H9 (cell line): ENCODE measurements at places on chromosomes 16 and 17. TPM values are rescaled to one million over a fixed set of nuclear protein-coding genes. Genes with fewer than 3 reads are reported as not detected.
A peak's percentile ranks its signal among the peaks of the same experiment; 100 is the strongest.

GRCh38 chr16:57585051-57585687 lies 42.7 kb downstream of the ADGRG5 start:
- no peak for DNase-seq

DNA sequence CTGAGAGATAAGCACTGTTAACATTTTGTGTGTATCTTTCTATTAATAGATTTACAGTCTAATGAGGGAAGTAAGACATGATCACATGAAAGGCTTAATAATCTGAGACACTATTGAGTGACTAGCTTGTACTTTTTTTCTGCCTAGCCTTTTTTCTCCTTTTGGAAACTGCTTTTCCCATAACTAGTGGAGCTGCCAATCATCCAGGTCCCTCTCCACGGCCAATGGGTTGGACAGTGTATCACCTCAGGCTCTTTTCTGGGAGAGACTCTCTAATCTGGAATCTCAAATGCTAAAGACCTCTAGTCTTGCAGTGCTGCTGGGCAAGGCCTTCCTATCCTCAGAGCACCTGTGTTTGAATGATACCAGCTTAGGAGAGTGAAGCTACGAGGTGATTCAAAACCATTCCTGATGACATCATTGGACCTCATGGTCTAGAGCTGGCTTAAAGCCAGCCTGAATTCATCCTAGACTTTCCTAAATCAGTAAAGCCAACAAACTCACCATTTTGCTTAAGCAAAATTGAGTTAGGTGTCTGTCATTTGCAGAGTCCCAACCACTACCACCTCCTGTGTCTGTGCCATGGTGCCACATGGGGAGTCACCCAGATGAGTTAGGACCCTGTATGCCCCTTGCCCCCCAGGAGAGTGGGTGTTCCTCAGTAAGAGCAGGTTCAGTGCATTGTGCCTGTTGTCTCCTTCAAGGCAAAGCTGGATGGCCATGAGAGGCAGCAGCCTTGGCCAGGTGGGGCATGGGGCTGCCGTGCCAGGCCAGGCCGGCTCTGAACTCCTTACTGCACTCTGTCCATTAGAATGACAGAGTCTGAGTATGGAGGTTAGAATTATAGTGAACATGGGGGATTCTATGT lies 62.9 kb downstream of the SPECC1 start:
- DNase-seq, result no peak

DNA sequence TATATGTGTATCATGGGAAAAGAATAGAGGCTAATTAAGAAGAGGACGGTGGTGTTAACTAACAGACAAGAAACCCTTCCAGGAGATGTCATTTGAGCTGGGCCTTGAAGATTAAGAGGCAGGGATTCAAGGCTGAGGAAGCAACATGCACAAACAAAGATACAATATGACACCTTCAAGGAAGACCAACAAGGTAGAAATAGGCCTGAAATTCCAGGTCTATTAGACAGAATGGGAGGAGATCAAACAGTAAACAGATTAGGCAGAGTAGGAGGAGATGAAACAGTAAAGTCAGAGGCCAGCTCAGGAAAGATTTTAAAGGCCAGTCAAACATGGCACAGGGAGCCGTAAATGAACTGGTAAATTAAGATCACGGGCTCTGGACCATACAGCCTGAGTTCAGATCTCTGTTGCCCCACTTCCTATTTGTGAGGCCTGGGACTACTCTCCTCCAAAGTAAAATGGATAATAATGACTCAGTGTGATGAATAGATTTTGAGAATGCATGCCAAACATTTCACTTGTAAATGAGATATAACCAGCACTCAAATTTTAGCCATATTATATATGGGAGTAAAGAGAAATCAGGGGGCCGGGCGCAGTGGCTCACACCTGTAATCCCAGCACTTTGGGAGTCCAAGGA lies 38.9 kb downstream of the USP31 start:
- DNase-seq, result no peak

GRCh38 chr17:61307905-61308886 lies 91.4 kb upstream of the TBX2 start:
- no peak for DNase-seq

Gene KRTAP2-4
- not detected in 2 replicates for total RNA-seq

DNA sequence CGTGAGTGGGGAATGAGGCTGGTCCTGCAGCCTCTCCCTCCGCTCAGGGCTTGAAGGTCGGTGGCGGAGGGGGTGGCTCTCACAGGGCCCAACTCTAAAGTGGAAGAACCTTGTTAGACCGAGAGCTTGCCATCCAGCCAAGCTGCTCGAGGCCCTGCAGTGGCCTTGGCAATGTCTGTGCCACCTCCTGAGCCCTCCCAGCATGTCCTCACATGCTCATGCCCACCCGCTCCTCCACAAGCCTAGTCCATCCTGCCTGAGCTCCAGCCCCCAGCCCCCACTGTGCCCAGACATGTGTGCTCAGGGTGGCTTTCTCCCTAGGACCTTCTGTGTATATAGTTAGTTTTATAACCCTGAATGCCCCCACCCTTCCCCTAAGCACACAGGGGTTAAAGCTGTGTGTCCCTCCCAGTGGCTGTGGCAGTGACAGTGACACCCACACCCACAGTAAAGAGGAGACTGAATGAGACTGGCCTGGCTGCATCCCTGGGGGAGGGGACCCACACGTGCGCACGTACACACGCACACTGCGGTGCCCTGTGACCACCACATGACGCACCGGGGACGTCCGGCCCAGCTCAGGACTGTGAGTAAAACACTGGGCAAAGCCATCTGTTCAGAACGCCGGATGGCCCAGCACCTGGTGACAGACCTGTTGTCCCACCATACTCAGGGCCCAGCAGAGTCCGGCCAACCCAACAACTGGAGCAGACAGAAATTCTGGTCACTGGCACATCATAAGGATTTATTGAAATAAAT lies 15.6 kb downstream of the PDK2 start:
- no peak for DNase-seq

- no peak for DNase-seq
Measured at GRCh38 chr17:37830151-37830993, 85.5 kb upstream of the HNF1B start.

Gene ALOX12
- total RNA-seq, result 0.81 and 1.9 TPM in 2 replicates

DNA sequence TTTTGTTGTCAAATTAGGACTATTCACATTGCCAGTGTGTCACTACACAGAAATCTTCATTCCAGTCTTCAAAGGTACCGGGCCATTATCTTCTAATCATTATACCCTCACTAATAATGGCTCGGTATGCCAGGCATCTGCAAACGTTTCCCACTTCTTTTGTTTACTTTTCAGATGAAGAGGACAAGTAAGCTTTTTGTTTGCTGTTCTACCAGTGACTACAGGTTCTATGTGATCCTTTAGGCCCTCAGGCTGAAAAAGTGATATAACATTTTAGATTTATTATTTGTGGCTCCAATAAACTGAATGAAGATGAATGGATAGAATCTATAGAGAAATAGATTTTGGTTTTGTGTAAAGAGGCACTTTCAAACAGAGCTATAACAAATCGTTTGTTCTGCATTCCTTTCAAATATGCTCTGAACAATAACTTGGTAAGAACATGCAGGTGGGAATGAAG lies 403 bp upstream of the KRTAP3-1 start:
- no peak for DNase-seq

Gene SP6
- 0.90 and 0.92 TPM in 2 replicates for total RNA-seq

Gene SDR42E2
- 0.09 TPM in 1 of 2 replicates, not detected in the other for total RNA-seq

Gene CCL1
- total RNA-seq, result not detected in 2 replicates

- DNase-seq, result peak; percentile 97
Measured at GRCh38 chr16:67177743-67178699, 5.7 kb downstream of the MATCAP1 start.

GRCh38 chr17:64439956-64440355 lies 9.0 kb upstream of the MILR1 start:
- no peak for DNase-seq

Gene MT1G
- total RNA-seq, result 23.4 and 26.2 TPM in 2 replicates

DNA sequence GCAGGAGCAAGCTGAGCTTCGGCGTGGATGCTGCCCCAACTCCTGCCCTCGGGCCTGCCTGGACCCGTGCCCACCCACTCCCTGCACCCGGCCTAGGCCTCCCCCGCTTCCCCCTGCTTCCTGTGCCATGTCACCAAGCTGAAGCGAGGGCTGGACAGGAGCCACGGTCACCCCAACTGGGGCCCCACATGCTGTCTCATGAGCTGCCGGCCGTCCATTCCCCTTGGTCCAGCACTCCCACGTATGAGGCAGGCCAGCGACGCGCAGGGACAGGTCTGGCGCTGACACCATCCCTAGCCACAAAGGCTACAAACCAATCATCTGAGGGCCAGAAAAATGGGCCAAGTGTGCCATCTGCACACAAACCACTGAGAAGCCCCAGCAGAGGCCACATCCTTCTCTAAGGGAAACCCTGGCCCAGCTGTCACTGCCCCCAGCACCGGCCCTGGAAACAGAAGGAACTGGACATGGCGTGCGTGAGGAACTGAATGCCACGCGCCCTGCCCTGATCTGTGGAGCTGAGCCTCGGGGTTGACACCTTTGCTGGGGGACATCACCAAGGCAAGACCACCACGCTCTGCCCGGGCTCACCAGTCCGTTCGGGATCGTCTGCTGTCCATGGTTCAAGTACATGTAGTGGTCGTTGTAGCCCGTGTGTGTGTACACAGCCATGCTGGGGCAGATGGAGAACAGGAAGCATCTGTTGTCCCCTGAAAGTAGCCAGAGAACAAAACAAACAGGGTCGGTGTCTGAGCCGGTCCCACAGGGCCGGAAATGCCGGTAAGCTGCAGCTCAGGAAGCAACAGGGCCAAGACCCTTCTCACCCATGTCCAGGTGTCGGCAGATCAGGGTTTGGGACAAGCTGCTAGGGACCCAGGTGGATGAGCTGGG lies 22.2 kb downstream of the MEAK7 start:
- DNase-seq, result no peak

GRCh38 chr16:56415875-56416274 lies 9.5 kb downstream of the AMFR start:
- DNase-seq, result no peak

DNA sequence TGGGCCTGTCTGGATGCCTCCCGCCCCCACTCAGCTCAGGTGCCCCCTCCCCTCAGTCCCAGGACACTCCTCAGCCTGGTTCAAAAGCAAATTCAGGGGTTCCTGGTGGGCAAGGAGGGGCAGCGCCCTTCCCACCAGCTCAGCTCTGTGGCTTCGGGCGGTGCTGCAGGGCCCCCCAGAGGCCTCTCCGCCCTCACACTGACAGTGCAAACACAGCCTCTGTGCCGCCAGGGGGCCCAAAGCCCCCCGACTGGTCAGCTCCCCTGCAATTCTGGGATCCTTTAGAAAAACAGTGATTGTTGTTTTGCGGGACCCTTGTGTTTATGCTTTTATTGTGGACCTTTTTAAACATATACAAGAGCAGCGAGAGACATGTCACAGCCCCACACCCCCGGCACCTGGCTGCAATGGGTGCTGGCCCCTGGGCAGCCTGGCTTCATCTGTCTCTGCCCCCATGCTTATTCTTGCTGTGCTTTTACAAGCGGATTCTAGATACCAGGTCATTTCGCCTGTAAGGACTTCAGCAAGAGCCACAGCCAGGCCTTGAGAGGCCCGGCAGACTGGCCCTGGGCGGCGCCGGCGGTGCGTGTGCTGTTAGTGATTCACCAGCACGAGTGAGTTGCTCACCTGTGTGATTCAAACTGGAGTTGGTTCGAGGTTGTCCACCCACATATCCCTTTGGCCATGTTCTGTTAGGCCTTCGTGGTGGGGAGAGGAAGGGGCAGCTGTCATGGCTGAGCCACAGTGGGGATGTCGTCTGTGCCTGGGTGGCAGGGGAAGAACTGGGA lies 21.2 kb downstream of the ZNF469 start:
- no peak for DNase-seq

DNA sequence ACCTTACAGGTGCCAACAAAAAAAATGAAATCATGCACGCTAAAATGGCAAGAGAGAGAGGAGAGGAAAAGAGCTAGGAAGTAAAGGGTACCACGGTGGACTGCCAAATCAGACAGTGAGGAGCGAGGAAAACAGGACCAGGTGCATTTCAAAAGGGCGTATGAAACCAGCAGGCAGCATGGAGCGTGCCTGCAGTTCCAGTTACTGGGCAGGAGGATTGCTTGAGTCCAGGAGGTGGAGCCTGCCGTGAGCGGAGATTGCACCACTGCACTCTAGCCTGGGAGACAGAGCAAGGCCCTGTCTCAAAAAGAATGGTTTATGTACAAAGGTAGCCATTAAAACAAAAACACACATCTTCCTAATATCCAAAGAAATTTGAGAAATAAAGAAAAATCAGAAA lies 16.4 kb downstream of the USP36 start:
- DNase-seq, result no peak

Gene LGALS9B
- total RNA-seq, result not detected in 2 replicates

Gene PMFBP1
- total RNA-seq, result 1.6 and 2.7 TPM in 2 replicates

Gene NPIPA3
- total RNA-seq, result 1.1 and 1.3 TPM in 2 replicates

DNA sequence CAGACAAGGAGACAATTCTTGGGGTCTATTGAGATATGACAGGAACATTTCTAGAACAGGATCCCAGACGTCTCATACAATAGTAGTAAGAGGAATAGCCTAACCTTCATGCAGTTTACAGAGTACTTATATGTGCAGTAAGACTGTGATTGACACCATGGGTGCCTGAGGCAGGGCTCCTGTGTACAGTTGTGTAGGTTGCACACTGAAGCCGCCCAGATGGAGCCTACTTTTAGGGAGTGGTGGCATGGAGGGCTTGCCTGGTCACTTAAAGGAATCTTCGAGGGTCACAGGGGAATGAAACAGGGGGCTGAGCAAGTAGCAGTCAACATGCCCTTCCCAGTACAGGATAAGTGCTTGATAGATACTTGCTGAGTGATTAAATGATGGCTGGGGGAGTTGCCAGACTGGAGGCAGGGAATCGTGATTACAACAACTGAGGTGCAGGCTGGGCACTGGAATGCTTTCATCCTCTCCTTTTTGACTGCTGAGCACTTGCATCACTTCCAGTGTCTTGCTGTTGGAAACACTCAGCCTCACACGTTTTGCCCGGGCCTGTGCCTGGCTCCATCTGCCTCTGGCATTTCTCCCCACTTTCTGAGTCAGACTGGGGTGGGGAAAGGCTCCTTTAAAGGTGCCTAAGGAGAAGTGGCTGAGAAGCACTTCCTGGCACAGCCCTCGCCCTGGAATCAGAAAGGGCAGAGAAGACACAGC lies 71.0 kb downstream of the COPRS start:
- DNase-seq, result no peak

DNA sequence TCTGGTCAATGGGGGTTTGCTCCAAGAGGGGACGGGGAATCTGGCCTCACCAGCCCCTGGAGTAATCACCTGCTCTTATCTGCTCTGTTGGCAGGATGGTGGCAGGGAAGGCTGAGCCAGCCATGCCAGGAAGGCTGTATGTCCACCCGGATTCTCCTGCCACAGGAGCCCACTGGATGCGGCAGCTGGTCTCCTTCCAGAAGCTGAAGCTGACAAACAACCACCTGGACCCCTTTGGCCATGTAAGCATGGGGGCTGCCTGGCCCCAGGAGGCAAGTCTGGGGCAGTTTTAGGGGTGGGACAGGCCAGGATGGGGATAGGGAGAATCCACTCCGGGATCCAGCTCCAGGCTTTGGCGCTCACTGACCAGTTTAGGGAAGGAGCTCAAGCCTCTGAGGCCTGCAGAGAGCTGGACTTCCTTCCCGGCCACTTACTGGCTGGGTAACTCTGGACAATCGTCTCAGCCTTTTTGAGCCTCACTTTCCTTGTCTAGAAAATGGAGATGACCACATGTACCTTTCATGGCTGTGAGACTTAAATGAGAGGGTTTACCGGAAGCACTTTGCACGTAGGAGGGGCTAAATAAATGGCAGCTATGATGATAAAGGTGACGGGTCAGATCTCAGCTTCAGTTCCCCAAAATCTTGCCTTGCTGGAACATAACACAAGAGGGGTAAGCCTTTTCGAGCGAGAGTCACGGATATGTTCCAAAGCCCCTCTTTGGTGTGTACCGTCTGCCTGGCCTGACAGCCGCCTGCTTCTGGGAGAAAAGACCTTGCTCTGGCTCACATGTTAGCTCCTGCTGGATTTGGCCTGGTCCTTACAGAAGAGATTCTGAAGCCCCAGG lies 15.4 kb downstream of the TBX4 start:
- DNase-seq, result peak; percentile 84
